ENCODE measurements at places on chromosomes 12 and 14. TPM values are rescaled to one million over a fixed set of nuclear protein-coding genes. Genes with fewer than 3 reads are reported as not detected.

GRCh38 chr12:69527506-69528272, 57.5 kb downstream of the FRS2 start:
- DNase-seq = no peak

SERPINA12 gene
- 2.8 TPM for total RNA-seq

DNA sequence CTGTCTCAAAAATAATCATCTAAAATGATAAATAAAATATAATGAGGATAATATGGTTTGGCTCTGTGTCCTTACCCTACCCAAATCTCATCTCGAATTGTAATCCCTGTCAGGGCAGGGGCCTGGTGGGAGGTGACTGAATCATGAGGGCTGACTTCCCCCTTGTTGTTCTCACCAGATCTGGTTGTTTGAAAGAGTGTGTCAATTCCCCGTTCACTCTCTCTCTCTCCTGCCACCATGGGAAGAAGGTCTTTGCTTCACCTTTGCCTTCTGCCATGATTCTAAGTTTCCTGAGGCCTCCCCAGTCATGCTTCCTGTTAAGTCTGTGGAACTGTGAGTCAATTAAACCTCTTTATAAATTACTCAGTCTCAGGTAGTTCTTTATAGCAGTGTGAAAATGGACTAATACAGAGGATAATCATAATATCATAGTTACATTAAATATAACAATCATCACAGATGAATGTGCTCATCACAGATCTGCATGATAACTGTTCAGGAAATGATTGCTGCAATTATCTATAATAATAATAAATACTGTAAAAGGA, 12.6 kb downstream of the EFCAB11 start:
- no peak for DNase-seq

DNA sequence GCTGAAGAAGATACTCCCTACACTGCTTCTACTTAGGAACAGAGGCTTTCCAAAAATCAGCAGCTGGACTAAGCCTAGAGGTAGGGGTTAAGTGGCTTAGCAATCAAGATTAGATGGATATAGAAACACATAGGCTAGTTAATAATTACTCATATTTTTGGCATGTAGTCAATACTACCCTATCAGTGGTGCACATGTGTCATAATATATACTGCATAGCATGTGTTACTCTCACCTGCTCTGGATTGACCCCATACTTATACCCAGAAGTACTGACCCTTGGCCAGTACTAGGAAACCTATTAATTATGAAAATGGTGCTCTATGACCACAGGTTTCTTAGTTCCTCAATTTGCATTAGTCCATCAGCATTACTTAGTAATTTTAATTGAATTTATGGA, 528.4 kb upstream of the LMO3 start:
- DNase-seq = no peak

PLEKHG3 gene
- total RNA-seq = 28.9 TPM

GRCh38 chr14:49893309-49894213, 679 bp downstream of the ARF6 start:
- DNase-seq = peak; percentile 76

FBLN5 gene
- 6.7 TPM for total RNA-seq

GRCh38 chr12:71871116-71871515, 31.6 kb downstream of the TBC1D15 start:
- no peak for DNase-seq

DNA sequence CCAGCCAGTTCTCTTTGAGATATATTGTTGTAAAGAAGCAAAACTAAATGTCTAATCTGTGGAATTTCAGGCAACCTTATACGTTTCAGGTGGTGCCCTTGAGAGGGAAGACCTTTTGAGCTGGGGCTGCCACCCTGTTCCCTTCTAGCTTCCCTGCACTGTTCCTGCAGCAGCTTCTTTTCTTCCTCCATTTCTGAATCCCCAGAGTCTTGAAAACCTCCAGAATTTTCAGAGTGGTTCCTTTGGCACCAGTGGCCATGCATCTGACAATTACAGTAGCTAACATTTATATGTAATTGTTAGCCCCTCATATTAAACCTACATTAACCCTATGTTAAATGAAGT, 271.3 kb downstream of the ZFP36L1 start:
- no peak for DNase-seq

ADAM20 gene
- total RNA-seq = 0.67 TPM

GRCh38 chr12:108605000-108605689, 7.3 kb upstream of the TMEM119 start:
- no peak for DNase-seq

- DNase-seq = no peak
These were observed 17.0 kb downstream of the PPM1H start for GRCh38 chr12:62917926-62918325.
